ENCODE measurements at places on chromosomes 2 and 18.

DNA sequence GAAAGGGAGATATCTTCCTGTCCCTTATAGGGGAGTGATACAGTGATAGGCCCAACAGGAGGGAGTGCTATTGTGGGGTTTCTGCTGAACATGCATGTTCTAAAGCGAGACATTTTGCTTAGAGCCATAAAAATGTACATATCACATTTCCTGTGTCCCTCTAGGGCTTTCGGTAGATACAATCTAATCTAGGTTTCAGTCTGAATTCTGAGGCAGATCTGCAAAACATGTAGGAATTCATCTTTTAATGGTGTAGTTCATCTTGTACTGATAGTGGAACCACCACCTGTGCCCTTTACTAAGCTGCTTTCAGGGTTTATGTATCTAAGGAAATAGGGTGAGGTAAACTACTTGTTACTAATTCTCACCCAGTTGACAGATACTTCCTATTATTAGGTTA, 73.8 kb downstream of the SPTBN1 start:
- DNase-seq, result no peak

GRCh38 chr18:38750751-38751150, 1185.2 kb upstream of the CELF4 start:
- no peak for DNase-seq

- DNase-seq, result no peak
Observed at GRCh38 chr18:74402806-74403433, 54.2 kb downstream of the DIPK1C start.

DNA sequence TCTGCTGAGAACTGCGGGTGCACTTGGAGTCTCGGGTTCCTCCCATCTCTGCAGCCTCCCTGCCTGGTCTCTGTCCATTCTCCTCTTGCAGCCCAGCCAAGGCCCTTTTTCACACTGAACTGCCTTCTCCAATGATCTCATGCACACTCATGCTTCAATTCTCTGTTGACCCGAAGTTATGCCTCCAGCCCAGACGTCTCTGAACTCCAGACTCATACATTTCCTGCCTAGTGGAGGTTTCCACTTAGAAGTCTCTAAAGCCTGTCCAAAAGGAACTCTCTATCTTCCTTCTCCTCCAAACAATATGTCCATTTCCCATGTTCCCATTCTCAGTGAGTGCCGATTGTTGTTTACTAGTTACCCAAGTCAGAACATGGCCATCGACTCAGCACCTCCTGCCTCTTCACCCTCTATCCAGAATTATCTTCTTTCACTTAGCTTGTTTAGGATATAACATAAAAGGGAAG, 155.2 kb downstream of the IRS1 start:
- DNase-seq, result no peak

DNA sequence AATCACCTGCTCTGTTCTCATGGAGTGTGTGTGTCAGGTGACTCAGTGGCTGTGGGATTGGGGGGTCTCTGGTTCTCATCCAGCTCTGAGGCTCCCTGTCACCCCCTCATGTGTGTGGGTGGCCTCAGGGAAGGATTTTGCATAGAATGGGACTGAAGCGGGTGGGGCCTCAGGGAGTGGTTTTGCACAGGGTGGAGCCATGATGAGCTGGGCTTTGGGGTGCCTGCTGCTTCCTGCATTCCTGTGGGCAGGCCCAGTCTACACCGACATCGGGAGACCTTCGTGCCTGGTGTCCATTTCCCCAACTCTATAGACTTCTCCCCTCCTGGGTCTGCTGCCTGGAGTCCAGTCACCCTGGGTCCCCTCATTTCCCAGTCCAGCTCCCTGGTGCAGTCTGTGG, 59.7 kb downstream of the VAPA start:
- no peak for DNase-seq

- DNase-seq, result no peak
Observed at GRCh38 chr2:234632527-234633391, 135.9 kb upstream of the ARL4C start.

DNA sequence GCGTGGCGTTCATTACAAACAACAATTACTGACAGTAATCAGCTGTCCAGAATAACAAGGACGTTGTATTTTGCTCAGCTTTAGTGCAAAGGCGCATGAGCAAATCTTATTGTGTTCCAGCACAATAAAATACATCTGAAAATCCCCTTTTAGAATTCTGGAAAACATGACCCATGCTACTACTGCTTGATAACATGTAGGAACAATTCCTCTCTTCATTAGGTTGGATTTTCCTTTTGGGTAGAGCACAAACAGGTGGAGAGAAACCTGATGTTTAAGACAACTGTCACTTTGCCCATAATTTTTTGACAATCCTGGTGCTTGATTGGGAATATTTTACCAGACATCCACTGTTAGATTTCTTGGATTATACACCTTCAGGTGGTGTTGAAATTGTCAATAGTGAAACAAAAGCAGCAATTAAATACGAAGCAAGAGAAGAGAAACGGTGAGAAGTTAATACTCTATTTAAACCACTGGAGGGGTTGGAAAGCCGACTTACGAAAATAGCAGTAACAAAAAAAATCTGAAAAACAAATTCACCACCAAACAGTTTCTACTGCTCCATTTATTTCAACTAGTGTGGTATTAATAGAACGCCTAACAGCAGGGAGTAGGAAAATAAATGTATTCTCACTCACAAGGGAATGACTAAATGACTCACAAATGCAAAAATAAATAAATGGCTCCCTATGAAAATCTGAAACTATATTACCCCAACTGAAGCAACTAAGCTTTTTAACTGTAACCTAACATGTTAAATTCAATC, 102.7 kb downstream of the CPO start:
- no peak for DNase-seq

DNA sequence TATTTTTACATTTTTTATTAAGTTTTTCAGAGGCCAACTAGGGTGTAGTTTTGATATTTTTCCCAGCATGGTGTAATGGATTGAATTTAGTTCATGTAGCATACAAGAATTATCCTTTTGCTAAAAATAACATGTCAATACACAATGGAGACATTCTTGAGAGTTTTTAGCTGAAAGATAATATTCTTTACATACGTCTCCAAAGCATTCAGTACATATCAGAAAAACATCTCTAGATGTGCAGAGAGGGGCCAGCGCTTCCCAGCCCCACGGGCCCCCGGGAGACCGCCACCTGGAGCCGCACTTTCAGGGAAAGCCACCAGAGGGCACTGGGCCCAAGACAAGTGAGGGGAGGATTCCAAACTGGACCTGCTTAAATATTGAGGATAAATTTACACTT, 499.4 kb downstream of the GALR1 start:
- peak; percentile 1 for DNase-seq

GRCh38 chr18:5853253-5853652, 42.1 kb downstream of the TMEM200C start:
- DNase-seq, result no peak

DNA sequence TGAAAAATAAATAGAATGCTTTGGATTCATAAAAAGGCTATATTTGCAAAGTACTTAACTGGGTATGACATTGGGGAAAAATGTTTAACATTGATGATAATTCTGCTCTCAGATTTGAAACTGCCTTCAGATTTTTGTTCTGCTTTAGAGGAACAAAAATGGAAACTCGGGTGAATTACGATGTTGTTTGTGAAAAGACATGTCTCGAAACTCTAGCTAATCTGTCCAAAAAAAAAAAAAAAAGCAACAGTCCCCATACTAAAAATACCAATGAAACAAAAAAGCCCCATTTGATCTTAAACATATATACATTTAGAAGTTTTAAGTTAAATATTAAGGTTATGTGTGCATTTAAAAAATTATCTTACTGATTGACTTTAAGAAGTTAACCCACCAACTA, 3.0 kb downstream of the ZDBF2 start:
- no peak for DNase-seq

DNA sequence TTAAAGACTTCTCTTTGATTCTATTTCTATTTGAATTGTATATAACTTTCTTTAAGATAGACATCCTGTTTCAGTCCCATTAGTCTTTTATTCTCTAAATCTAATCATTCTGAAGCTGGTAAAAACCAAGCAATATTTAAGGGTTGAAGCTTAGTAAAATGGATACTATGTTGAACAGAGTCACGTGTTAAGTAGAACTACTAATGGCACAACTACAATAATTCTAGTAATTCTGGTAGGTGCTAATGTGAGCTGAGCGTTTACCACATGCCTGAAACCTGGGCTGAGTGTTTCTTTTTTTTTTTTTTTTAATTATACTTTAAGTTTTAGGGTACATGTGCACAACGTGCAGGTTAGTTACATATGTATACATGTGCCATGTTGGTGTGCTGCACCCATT, 8.9 kb upstream of the AFF3 start:
- no peak for DNase-seq

GRCh38 chr2:136402281-136402680, 284.3 kb upstream of the CXCR4 start:
- no peak for DNase-seq

DNA sequence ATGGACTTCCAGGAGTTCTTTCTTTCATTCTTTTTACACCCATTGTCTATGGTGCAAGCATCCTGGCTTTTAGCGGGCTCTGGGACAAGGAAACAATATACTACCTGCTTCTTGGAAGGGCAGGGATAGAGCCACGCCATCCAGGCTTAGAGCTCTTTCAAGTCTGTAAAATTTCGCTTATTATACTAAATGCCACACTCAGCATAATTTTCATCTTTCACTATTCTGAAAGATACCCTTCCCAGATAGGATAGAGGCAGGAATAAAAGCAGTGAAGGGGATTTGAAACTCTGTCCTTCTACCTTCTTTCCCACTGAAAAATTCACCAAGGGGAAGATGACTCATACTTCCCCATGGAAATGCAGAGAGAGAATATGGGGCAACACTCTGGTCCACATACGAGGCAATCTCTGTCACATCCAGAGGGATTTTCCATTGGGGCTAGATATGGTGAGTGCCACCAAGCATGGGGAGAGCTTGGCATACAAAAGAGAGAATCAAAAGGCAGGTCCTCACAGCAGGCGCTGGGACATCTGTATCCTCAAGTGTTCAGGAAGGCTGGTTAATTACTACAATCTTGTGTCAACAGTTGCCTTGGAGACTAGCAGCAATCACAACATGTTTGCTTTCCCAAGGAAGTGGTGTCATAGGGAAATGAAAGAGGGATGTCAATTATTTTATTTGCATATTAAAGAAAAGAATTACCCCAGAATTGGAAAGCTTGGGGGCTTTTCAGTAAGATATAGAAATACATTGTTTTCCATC, 127.6 kb downstream of the TDRD15 start:
- no peak for DNase-seq

- no peak for DNase-seq
Observed at GRCh38 chr2:102294802-102295489, 16.4 kb upstream of the IL1RL1 start.

GRCh38 chr18:47809420-47809819, 121.0 kb downstream of the SMAD2 start:
- DNase-seq, result no peak

GRCh38 chr2:105376010-105376409, 22.8 kb downstream of the FHL2 start:
- DNase-seq, result no peak

- no peak for DNase-seq
Observed at GRCh38 chr2:26696351-26696816, 3.9 kb downstream of the KCNK3 start.

DNA sequence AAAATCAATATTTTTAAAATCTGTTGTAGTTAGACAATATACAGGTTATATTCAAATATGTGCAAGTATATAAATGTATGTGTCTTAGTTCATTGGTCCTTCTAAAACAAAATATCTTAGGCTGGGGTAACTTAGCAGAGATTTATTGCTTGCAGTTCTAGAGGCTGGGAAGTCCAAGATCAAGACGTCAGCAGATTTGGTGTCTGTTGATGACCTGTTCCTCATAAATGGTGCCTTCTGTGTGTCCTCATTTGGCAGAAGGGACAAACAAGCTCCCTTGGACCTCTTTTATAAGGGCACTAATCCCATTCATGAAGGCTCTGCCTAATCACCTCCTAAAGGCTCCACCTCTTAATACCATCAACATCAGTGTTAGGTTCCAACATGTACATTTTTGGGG, 31.3 kb downstream of the ABI2 start:
- no peak for DNase-seq

DNA sequence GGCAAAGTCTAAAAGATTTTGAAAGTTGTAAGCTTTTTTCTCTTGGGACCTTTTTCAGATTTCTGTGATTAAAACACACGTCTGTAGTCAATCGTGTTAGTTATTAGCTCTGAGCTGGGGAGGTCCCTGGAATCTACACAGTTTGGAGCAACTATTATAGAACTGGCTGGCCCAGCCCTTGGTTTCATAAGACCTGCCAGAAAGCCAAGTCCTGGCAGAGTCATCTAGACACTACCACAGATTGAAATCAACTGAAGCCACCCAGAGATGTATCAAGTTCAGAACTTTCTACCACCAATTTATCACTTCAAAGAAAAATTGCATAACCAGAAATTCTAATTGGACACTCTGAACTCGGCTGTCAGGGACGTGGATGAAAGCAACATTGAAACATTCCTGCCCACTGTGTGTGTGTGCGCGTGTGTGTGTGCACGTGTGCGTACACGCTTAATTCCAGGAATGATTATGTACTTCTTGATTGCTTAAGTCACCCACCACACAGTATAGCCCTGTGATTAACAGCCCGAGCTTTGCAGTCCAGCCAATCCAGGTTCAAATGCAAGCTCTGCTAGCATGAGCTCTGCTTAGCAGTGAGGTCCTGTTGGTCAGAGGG, 126.3 kb downstream of the TPGS2 start:
- no peak for DNase-seq

GRCh38 chr2:118176601-118177000, 88.3 kb downstream of the INSIG2 start:
- DNase-seq, result no peak

GRCh38 chr2:41379496-41380221, 668.2 kb upstream of the PKDCC start:
- no peak for DNase-seq

- DNase-seq, result no peak
Observed at GRCh38 chr2:171512683-171513195, 9.5 kb upstream of the CYBRD1 start.

- DNase-seq, result no peak
Observed at GRCh38 chr2:113842919-113843736, 46.8 kb upstream of the ACTR3 start.

DNA sequence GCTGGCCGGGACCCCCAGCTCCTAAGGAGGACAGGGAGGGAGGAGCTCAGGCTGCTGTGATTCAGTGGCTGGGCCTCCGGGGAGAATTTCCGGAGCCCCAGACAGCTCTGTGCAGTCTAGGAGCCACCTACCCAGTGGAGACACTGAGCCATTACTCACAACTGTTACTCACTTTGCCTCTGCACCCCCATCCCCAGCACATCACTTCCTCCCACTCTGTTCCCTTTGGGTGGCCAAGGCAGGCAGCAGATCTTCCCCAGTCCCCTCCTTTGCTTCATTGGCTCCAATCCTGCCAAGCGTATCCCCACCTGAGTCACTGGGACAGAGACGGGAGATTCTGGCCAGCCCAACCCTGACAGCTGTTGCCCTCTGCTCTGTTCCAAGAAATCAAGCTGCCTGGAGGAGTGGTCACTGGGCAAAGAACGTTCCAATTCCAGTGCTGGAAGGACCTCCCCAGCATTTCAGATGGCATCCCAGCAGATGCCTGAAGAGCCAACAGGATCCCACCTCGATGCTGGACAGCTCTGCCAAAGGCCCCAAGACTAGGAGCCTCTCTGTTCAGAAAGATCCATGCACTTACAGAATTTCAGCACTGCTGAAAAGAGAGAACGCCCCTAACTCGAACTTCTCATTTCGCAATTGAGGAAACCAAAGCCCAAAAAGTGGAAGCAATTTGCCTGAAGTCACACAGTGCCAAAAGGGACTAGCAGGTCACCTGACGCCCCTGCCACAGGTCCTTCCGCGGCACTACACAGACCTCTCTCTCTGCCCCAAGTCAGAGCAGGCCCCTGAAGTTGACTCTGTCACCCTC, 68.3 kb downstream of the TNS1 start:
- no peak for DNase-seq

Measured in NCI-H187 (cell line).